ENCODE measurements at places on chromosomes 2 and 18. TPM values are rescaled to one million over a fixed set of nuclear protein-coding genes. Genes with fewer than 3 reads are reported as not detected.

Gene CLEC4F
- not detected for total RNA-seq

Gene GPN1
- total RNA-seq = 55.4 TPM

Gene IL37
- not detected for total RNA-seq

Gene DPYSL5
- total RNA-seq = 5.6 TPM

Measured in A549 treated with AZD2906 at 1 μM for 4 hours (cell line).